RWPE1 (cell line): ENCODE measurements at places on chromosomes 6 and 20.

DNA sequence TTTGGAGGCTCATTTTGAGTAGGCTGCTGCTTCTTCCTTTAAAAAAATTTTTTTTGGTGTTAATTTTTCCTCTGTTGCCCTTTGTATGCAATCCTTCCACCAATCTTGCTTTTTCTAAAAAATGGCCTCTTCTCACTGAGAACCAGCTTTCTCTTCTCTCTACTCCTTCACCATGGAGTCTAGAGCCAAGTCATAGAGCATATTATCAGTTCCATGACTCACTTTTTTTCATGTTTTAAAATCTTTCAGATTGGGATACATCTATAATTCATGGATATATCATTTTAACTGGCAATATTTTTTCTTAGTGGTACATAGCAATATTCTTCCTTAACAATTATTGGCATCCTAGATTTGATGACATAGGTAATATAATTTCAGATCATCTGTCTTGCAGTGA is 62.7 kb downstream of the SLX4IP start:
- no peak for DNase-seq

- no peak for DNase-seq
Observed at GRCh38 chr6:157224178-157224950, 99.0 kb downstream of the TMEM242 start.

DNA sequence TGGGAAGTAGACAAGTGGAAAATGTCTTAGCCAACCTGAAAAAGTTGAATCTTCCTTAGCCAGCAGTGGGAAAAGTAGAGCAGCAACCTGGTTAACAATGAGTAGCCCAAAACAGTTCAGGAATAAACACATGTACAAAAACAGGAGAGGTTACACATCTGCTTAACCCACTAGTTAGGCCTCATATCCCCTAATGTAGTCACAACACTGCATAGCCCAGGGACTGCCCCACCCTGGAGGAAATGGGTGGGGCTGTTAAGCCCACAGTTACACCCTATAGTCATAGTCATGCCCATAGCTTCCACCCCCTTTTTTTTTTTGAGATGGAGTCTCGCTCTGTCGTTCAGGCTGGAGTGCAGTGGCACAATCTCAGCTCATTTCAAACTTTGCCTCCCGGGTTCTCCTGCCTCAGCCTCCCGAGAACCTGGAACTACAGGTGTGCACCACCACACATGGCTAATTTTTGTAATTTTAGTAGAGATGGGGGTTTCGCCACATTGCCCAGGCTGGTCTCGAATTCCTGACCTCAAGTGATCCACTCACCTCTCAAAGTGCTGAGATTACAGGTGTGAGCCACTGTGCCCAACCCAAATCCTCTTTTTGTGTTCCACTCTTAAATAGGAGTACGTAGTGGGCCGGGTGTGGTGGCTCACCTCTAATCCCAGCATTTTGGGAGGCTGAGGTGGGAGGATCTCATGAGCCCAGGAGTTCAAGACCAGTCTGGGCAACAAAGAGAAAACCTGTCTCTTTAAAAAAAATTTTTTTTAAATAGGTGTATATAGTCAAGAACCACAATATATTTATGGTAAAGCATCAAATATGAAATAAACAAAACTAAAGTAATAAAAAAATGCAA is 24.5 kb downstream of the ILRUN start:
- DNase-seq: peak; percentile 80

- DNase-seq: peak; percentile 36
Observed at GRCh38 chr6:129498541-129498940, 211.4 kb downstream of the ARHGAP18 start.

DNA sequence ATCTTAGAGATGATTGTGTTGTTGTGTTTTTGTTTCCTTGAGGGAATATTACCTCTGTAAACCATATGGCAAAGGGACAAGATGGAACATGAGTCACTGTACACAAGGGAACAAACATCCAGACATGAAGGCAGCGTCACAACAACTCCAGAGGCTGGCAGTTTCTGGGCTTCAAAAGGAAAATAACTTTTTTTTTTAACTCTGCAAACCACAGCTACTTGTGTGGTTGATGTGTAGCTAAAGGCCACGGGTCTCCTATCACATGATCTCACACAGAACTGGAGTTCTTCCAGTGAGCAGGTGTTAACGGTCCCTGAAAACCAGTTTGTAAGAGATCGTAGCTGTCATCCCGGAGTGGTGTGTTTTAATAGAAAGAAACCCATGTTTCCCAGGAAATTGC is 33.2 kb upstream of the HBS1L start:
- DNase-seq: no peak

GRCh38 chr6:36631326-36632011 is 37.3 kb downstream of the SRSF3 start:
- DNase-seq: no peak

DNA sequence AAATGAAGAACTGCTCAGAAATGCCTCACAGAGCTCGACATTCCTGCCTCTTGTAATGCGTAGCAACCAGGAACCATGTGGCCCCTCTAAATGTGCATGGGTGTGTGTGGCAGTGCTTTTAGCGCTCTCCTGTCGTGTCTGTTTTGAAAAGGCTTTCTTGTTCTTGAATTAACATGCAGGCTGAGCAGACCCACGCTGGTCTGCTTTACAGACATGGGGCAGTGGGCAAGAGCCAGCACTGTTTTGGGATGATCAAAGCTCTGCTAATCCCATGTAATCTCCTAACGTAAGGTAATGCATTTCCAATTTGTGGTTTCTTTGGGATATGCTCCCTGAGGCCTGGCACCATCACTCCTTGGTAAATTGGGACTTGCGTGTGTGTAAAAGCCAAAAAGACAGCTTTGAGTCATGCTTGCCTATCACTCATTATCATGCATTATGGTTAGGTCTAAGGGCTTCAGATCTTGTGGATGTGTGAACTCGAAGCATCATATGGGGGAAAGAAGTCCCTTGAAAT is 11.8 kb downstream of the RIPOR2 start:
- no peak for DNase-seq

DNA sequence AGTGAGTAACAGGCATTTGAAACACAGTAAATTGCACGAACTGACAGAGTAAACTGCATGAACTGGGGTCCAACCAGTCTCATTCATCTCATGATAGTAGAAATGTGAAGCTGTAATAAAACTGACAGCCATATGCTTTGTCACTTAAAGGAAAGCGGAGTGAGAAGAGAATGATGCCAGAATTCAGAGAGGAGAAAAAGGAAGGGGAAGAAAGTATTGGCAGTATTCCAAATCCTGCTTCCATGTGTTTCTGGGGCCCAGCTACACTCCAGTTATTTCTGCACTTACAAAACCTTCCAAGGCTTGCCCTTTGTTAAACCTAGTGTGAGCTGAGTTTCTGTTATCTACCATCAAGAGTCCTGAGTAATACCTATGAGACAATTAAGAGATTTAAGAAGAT is 17.2 kb downstream of the SNX14 start:
- DNase-seq: no peak

DNA sequence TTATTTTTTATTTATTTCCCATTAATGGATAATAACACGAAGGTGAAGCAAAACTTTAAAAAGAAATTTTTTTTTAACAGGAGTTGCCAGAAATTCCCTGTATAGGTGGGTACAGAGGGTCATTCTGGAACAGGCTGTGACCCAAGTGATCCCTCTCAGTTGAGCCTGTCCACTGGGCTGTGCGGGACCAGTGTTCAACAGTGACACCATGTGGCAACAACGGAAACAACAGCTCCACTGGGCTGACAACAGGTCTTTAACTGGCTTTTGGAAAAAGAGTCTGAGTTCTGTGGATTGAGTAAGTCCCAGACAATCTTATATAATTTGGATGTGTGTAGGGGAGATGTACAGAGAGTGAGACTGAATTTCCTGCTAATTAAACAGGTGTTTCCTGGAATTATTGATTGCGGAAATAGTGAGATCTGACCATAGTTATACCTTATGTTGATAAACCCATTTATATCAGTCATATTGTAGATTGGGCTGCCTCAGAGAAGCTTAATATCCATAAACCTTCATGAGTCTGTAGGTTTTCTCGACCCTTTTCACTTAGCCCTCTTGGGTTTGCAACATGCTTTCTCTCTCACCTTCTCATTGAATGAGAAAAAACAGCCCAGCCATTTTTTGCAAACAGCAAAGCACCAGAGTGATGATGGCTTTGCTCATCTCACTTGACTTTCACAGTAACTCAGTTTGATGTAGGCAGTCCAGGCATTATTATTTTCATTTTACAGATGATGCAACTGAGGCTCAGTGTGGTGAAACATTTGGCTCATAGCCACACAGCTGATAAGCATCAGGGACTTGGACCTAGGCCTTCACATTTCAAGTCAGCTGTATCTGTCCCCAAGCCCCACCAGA is 17.5 kb downstream of the KIAA1755 start:
- no peak for DNase-seq

DNA sequence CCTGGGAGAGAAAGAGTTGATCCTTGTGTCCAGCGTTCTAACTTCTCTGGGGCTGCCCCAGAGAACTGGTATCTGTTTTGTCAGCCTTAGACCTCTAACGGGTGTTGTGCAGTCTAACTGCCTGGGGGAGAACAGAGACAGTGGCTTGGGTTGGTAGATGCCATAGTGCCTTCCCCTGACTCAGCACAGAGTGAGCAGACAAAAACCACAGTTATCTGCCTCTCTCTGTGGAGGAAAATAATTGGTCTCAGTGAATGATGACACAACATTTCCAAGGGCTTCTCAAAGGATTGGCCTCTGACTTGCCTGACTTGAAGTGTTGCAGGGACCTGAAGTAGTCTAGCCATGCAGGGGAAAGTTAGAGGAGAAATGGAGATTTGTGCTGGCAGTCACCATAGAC is 226.2 kb upstream of the MAN1A1 start:
- no peak for DNase-seq

- no peak for DNase-seq
Observed at GRCh38 chr20:44133424-44133823, 53.6 kb downstream of the JPH2 start.

DNA sequence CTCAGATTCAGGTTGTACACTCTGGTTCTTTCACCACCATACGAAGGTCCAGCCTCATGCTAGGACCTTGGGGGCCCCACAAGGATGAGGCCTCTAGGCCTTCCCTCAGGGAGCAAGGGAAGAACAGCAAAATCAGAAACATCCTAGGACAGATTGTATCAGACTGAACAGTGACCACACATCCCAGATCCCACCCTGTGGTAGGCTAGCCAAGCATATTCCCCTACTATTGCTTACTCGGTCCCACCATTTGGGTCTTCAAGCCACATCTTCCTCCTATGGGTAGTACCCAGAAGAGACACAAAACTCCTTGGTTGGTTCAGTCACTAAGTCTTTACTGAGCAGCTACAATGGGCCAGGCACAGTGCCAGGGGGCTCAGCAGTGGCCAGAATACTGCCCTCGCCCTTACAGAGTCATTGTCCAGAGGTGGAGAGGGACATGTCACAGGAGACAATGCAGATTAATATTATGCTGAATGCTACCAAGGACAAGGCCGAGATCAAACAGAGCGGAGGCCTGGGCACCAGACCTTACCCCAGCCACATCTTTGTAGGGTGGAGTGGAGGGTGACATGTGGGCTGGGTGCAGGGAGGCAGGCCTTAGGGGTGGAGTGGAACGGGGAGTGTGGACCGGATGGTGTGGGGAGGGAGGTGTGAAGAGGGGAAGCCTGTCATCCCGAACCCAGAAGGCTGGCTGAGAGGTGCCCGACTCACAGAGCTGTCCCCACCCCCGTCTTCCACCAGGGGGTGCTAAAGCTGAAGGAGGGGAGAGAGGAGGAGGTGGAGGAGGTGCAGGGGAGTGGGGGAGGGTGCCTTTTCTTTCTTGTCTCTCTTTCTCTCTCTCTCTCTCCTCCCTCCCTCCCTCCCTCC is 6.8 kb upstream of the MAPK13 start:
- peak; percentile 64 for DNase-seq

DNA sequence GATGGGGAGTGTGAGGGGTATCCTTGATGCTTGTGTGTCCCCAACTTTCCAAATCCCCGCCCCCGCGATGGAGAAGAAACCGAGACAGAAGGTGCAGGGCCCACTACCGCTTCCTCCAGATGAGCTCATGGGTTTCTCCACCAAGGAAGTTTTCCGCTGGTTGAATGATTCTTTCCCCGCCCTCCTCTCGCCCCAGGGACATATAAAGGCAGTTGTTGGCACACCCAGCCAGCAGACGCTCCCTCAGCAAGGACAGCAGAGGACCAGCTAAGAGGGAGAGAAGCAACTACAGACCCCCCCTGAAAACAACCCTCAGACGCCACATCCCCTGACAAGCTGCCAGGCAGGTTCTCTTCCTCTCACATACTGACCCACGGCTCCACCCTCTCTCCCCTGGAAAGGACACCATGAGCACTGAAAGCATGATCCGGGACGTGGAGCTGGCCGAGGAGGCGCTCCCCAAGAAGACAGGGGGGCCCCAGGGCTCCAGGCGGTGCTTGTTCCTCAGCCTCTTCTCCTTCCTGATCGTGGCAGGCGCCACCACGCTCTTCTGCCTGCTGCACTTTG is at the start of gene TNF:
TNF (plus strand) TSS at position 231 of the 567 bp plus-strand sequence; CDS start at position 408, 177 bp downstream.
- no peak for DNase-seq

DNA sequence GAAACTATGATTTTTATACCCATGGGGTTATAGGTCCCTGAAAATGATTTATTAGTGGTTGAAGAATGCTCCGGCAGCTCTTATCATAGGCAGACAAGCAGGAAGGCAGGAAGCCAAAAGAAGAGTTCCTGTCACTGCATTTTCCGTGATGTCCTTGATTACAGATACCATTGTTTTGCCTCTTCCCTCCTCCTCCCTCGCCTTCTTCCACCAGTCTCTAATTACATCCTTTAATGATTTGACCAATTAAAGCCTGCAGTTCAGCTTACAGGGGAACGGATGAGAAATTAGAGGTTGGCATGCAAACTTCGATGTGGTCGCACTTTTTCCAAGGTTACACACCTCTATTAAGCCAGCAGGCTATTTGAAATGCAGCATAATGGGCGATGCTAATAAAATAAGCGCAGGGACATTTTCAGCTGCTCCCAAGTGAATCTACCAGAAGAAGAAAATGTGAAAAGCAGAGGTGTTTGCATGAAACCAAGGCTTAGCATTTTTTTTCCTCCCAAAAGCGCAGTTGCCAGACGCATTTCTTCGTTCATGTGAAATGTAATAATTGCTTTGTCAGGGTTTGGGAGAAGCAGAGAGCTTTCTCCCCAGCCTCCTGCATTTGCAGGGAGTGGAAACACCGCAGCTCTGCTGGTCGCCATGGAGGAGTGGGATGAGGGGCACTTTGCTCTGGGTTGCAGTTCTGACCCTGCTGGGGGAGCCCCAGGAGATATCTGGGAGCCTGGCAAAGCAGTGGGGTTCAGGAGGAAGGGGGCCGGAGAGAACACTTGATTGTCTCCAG is 6.0 kb downstream of the NOX3 start:
- DNase-seq: no peak

GRCh38 chr6:160238278-160238711 is 20.3 kb downstream of the SLC22A2 start:
- no peak for DNase-seq

GRCh38 chr6:161815965-161816364 is 542.1 kb upstream of the AGPAT4 start:
- DNase-seq: no peak

- no peak for DNase-seq
Observed at GRCh38 chr20:43776691-43777090, 49.9 kb upstream of the GTSF1L start.

- DNase-seq: no peak
Observed at GRCh38 chr20:16701296-16701695, 28.5 kb upstream of the SNRPB2 start.

- DNase-seq: no peak
Observed at GRCh38 chr6:10397756-10398445, 17.0 kb downstream of the TFAP2A start.

- peak; percentile 95 for DNase-seq
Observed at GRCh38 chr6:46652603-46653438, at the start of the genes CYP39A1 and SLC25A27. Gene CYP39A1, minus strand, starts transcription at chr6:46652818. Its CDS starts 236 bp downstream, at chr6:46652582. Gene SLC25A27, plus strand, starts transcription at chr6:46652975. Its CDS starts 218 bp downstream, at chr6:46653193.
